ENCODE measurements at places on chromosomes 11 and 22.

GRCh38 chr11:121795174-121795573 is 320.8 kb downstream of the BLID start:
- no peak for DNase-seq

DNA sequence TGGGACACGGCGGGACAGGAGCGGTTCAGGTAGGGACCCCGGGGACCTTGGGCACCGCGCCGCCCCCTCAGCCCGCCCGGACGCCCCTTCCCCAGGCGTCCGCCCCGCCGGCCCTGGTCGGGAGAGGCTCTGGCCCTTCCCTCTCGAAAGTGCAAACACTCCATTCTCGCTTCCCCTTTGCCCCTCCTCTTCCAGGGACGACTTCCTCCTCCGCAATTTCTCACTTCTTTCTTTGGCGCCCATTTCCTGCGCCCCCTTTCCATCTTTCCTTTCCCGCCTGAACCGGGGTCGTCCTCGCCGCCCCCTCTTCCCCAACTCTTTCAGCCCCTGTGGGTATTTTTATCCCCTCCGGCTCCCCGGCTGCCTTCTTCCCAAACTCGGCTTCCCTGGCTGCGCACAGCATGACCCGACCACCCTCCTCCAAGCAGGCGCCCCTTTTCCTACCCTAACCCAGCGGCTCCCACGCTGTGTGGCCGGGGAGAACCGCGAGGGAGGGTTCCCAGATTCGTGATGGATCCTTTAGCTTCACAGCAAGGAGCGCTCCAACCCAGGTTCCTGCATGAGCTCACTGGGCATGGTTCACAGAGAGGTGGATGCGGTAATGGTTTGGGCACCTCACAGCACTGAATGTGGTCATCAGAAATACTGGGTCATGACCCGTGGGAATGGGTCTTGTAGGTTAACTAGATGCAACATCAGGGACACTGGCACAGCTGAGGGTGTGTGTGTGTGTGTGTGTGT is 689 bp downstream of the RAB39A start:
- no peak for DNase-seq

GRCh38 chr22:22712092-22712658 is 67.8 kb downstream of the GGTLC2 start:
- DNase-seq, result no peak

- no peak for DNase-seq
These were observed 237.8 kb downstream of the TTC28 start for GRCh38 chr22:28441720-28442263.

DNA sequence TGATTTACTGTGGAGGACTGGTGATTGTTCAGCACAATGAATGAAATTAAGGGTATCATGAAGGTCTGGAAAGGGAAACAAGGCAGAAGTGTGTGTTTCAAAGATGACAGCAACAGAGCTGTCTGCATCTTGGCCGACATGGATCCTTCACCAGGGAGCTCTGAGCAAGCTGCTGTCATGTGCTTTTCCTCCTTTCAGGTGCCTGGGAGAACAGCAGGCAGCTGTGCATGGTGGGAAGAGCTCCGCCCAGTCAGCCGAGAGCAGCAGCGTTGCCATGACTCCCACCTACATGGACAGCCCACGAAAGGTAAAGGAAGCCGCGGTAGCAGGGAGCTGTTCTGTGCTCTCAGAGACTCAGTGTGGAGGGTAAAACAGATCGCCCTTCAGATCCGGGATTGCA is 87.1 kb upstream of the YWHAH start:
- DNase-seq, result no peak

- no peak for DNase-seq
These were observed 22.4 kb upstream of the FZD4 start for GRCh38 chr11:86977441-86978050.

GRCh38 chr11:132770829-132771530 is 761.3 kb downstream of the OPCML start:
- DNase-seq, result no peak

GRCh38 chr11:23780231-23780630 is 716.6 kb upstream of the LUZP2 start:
- no peak for DNase-seq

- DNase-seq, result no peak
These were observed 46.7 kb upstream of the CTTN start for GRCh38 chr11:70351646-70352045.

DNA sequence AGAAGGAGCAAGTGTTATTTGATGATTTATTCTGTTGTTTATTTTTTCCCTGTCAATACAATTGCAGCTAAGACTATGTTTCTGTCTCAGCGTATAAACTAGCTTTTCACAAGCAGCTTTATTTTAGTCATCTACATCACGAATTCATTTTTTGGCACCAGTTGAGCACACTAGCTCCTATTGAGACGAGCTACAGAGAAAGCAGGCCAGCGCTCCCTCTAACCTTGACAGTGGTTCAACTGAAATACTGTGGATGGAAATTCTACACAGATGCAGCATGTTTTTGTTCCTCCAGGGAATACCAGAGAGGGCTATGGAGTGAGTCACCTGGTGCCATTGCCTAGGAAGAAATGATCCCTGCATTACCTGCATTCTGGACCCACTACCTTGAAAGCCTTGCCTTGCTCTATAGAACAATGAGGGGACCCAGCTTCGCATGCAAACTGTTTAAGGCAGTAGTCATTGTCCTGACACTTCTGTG is 108.2 kb upstream of the ARHGAP42 start:
- DNase-seq, result no peak
